COLO829 (cell line): ENCODE measurements at places on chromosomes 1 and 21.

DNA sequence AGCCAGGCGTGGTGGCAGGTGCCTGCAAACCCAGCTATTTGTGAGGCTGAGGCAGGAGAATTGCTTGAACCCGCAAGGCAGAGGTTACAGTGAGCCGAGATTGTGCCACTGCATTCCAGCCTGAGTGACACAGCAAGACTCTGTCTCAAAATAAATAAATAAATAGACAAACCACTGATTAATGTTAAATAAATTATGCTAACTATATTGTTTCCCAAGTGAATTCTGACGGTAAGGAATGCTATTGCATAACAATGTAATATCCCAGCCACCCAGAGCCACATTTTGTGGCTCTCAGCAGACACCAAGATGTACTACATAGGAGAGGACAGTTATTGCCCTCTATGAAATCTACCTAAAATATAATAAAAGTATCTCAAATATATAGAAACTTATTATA, 55.4 kb downstream of the LPGAT1 start:
- DNase-seq, result no peak

GRCh38 chr1:23020706-23021405, 1.6 kb downstream of the KDM1A start:
- DNase-seq, result no peak

DNA sequence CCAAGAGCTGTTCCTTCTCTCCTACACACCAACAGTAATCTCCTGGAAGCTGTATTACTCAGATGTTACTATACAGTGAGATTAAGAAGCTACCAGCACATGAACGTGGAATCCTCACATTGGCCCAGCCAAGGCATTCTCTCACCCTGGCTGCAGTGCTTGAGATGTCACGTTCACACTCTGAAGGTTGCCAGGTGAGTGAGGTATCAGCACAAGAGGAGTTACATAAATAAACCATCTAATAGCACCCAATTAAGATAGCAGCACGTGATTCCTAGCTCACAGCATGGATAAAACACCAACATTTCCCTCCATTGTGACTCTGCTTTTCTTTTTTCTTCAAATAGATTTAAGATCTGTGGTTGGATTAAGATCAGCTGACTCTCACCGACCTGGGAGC, 182.8 kb downstream of the PLPP3 start:
- DNase-seq, result no peak

- no peak for DNase-seq
Observed at GRCh38 chr1:221891708-221892107, 149.8 kb upstream of the DUSP10 start.

DNA sequence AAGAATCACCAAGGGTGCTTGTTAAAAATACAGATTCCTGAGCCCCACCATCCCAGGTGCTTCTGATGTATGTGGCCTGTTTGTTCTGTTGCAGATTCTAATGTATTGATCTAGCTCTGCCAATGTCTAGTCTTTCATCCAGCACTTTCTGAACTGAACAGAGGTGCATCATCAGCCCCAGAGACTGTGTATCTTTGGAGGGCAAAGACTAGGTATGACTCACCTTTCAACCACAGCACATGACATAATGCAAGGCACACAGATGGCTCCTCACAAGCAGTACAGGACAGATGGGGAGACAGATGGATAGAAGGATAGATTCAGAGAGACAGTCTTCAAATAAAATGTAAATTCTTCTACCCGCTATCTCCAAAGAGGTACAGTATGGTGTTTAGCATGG, 32.3 kb downstream of the CD58 start:
- no peak for DNase-seq

GRCh38 chr1:218344814-218345672, at the start of gene TGFB2:
Gene TGFB2, plus strand, starts transcription at chr1:218345336. Its CDS starts 1,366 bp downstream, at chr1:218346702.
- DNase-seq, result no peak

GRCh38 chr1:110875216-110875731, 2.3 kb downstream of the CD53 start:
- DNase-seq, result no peak

DNA sequence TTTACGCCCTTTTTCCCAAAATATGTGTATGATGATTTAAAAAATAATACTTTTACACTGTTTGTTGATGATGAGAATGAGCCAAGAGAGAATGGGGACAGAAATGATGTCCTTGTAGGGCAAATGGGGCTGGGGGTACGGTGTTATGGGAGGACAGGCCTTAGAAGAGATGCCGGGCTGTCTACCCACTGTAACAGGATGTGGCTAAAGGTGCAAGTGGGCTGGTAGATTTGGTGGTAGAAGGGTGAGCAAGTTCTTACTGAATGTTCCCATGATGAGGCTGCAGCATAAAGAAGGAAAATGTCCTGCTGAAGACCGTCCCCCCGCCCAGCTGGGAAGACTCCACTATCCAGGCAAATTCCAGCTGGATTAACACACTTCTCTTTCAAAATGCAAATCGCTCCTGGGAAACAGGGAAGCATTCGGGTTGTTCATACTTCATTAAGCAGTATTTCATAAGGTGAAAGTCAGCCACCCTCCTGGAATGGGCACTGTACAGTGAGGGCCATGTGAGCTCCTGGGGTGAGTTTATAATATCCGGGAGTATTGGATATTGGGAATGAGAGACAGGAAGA, 14.0 kb downstream of the GPA33 start:
- DNase-seq, result no peak

DNA sequence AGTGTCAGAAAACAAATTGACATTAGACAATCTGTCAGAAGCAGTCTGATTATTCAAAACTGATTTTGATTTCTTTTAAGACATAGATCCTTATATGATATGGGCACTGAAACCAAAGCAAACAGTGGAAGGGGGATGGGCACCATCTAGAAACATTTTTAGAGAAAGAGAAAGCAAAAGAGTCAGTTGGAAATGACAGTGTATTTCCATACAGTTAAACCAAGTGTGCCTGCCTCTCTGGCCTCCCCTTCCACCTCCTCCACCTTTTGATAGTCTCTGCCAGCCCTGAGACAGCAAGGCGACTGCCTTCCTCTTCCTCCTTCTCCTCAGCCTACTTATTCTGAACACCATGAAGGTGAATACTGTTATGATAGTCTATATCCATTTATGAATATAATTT, 949.7 kb downstream of the AMY1C start:
- DNase-seq, result no peak
